ENCODE measurements at places on chromosomes 16 and 17.

DNA sequence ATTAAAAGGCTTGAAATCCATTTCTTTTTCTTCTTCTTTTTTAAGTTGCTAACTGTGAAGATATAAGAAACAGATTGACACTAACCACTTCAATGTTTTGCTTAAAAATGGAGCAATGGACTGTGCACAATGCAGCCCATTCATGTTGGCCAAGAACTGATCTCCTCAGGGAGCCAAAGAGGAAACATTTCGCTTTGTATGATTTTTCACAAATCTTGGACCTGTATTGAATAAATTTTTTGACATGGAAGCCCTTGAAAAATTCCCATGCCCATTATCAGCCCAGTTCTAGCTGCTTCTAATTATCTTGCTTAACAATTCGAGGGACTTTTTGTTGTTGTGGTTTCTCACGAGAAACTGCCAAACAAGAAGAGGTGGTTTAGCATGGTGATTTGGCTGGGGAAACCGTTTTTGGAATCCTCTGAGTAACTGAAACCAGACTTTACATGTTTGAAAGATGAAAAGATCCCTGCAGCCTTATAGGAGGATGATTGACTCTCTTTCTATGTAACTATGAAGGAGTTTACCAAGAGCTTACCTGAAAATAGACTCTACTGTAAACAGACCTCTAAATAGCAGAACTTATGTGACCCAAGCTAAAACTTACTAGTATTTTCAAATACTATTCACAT is 1389.4 kb upstream of the GOT2 start:
- no peak for DNase-seq

DNA sequence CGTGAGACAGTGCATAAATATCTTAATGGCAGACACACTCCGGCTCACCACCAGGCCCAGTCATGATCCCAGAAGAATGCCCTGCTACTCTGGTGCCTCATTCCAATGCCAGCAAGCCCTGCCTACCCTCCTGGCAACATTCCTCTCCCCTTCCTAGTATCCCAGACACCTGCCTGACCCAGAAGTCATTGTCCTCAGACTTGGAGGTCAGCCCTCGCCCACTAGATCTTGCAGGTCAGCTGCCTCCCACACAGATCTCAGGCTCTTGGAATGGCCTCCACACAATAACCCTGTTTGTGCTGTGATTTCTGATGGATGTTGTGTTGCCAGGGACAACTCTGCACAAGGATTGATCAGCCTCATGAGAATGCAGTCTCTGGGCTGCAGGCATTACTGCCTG is 1.8 kb upstream of the TEX2 start:
- no peak for DNase-seq

GRCh38 chr17:74520016-74520434 is 11.2 kb downstream of the CD300LB start:
- peak; percentile 14 for DNase-seq

DNA sequence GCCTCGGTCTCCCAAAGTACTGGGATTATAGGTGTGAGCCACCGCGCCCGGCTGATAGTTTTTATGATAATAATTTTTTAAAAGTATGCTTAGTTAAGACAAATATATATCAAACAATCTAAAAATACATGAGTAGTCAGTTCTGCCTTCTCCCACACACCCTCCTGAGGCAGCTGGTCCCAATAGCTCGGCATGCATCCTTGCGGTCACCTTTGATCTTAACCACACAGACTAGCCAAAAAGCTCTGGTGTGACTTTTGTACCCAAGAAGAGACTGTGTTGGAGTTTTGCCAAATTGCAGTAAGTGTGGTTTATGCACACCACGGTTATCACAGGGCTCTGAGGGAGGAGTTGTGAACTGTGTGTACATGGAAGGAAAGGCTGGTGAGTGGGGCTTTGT is 25.6 kb downstream of the ATP6V0A1 start:
- peak; percentile 90 for DNase-seq

DNA sequence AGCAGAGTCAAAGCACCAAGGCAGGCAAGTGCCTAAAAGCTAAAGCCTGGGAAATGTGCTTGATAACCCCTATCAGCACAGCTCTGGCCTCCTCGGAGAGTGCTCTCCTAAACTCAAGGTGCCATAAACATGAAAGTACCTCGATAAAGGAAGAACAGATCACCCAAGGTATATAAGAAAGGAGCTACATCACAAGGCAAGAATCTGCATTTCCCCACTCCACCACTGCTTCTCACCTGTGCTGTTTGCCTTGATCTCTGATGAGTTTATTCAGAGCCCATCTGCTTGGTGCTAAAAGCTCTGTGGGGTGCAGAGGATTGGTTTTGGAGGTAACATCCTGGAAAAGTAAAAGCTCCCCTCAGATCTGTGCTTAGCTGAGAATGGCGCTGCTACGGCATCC is 449.5 kb upstream of the CDH5 start:
- no peak for DNase-seq

DNA sequence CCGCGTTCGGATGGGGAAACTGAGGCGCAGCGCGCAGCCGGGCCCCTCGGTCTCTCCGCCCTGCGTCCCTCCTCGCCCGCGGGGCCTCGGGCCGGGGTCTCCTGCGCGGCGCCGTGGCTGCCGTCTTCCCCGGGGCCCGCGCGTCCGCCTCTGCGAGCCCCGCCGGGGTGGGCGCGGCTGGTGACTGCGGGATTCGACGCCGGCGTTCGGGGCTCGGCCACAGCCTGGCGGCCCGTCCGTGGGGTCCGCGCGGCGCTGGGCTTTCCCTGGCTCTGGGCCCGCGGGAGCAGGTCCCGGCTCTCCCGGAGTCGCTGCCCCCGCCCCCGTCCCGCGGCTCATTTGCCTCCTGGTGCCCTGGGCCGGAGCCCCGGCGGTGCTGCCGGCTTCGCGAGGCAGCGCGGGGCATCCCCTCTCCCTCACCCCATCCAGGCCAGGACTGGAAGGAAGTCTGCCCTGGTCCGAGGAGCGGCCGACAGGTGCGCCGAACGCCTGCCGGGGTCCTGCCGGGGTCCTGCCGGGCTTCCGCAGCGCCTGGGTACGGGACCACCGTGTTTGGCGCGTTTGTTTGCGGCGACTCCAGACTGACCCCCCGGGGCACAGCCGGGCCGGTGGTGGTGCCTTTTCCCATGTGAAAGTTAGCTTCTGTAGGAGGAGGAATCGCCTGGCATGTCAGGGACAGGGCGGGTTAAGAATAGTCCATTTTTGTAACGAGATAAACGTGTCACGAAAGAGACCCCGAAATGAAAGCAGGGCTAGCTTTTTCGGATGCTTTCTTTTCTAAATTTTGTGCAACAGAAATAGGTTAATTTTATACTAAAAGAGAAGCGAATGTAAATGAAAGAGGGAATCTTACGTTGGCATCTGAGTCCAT is 671 bp downstream of the CHMP6 start:
- no peak for DNase-seq

DNA sequence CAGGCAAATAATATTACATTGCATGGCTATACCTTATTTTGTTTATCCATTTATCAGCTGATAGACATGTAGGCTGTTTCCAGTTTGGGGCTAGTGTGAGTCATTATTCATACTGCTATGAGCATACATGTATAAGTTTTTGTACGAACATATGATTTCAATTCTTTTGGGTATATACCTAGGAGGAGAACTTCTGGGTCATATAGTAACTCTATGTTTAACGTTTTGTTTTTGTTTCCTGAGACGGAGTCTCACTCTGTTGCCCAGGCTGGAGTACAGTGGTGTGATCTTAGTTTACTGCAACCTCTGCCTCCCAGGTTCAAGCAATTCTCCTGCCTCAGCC is 2.4 kb upstream of the ITGAL start:
- DNase-seq = no peak

DNA sequence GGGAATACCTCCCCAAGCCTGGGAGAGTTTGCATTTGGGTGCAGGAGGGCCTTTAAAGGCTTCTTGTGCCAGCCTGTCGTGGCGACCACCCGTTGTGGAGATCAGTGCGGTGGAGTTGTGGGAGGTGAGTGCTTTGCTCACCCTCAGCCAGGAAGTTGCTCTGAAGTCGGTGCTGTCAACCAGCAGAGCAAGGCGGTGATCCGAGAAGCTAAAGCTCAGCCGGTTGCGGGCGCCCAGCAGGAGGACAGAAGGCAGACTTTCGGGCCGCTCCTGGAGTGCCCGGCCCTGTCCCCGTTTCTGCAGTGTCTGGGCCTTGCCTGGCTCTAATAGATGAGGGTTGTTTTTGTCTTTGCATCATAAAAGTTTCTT is 1.4 kb downstream of the UBE2I start:
- DNase-seq = peak; percentile 42

GRCh38 chr17:51640108-51640622 is 379.8 kb downstream of the UTP18 start:
- peak; percentile 19 for DNase-seq

- DNase-seq = no peak
Observed at GRCh38 chr17:2179615-2180295, 123.8 kb downstream of the SMG6 start.

DNA sequence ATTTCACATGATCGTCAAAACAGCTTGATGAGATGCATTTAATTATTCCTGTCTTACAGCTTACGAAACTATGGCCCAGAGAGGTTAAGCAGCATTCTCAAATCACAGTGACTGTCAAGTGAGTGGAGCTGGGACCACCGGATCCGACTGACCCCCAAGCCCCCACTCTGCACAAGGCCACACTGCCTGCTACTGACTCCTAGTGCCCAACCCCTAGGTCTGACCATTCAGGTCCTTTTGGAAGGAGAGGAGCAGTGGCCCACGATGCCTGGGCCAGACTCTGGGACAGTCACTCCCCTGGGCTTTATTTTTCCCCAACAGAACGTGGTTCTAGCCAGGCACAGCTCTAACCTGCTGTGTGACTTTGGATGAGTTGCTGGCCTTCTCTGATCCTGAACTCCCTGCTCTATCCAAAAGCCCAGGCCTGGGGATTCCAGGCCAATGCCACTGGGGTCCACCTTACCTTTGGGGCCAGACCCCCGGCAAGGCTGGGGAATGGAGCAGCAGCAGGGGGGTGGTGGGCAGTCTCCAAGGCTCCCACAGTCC is 9.9 kb downstream of the TSPOAP1 start:
- no peak for DNase-seq

DNA sequence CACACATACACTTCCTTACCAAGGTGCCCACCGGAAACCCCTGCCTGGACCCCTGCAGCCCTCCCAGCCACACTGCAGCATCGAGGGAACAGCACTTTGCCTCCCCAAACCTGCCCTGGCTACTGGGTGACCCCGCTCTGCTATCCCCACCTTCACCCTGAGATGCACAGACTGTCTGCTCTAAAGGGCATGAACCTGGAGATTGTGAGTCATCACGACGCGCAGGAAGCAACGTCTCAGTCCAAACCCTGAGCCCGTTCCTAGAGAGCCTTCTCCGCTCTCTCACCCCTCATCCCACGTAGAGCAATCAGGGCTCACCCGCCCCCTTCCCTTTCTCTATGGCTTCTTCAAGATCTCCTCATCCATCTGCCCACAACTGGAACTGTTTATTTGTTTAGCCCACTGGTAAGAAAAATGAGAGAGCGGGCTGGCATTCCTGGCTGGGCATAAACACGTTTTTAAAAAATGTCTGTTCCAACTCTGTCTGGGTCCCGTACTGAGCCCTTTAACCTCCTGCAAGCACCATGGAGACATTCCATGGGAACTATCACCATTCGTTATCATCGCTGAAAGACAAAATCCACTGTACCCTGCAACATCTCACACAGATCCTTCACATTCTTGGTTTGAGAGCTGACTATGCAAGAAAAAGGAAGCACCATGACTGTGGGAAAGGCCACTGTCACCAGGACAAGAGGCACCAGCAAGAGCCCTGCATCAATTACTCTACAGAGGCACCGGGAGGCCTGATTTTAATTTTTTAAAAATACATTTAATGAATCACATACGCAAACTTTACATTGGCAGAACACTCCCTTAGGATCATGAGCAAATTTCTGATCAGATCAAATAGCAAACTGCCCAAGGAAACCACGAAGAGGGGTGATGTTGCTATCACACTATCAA is 28.2 kb downstream of the ZFHX3 start:
- DNase-seq = no peak

Measured in CD4-positive, alpha-beta T cell treated with Interleukin-10 for 1 hour (primary cell).